Effector memory CD4-positive, alpha-beta T cell (primary cell): ENCODE measurements at places on chromosomes 4 and X.

GRCh38 chr4:46484881-46485280 lies 95.0 kb upstream of the GABRA2 start:
- no peak for DNase-seq

DNA sequence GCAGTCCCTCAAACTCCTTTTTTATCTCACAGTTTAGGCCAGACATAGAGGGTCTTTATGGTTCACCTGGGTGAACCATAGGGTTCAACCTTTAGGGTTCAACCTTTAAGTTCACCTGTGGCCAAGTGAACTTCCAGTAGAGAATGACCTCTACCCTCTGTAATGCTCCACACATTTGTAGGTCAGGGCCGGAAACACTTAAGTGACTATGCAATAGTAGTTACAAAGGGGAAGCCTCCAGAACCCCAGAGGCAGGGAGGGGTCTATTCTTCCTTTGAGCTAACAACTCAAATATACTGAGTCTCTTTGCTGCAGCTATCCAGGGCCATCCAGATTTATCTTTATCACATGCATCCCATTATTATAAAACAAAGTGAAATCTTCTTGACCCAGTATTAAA lies 100.0 kb downstream of the LARP1B start:
- DNase-seq, result no peak

GRCh38 chrX:30212172-30212571 lies 3.2 kb upstream of the MAGEB2 start:
- no peak for DNase-seq

- DNase-seq, result no peak
Measured at GRCh38 chr4:912548-913279, 19.4 kb downstream of the GAK start.
